ENCODE measurements at places on chromosomes 11 and 22.

DNA sequence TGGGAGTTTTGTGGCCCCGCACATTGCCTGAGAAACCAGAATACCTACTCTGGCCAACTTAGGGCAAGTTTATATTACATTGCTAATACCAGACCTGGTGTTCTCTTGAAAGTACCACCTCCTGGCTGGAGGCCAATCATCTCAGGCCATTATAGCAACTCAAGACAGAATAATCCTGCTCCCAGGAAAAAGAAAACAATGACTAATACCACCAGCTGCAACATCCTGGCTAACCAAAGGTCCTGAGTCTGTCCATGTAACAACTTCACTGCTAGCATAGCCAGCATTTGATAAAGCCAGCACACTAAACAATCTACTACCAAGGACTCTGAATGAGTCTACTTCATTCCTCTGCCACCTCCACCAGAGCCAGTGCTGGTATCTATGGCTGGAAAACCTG lies 1298.7 kb upstream of the CNTN5 start:
- DNase-seq, result peak; percentile 88

GRCh38 chr11:120722524-120722923 lies 211.0 kb downstream of the GRIK4 start:
- no peak for DNase-seq

DNA sequence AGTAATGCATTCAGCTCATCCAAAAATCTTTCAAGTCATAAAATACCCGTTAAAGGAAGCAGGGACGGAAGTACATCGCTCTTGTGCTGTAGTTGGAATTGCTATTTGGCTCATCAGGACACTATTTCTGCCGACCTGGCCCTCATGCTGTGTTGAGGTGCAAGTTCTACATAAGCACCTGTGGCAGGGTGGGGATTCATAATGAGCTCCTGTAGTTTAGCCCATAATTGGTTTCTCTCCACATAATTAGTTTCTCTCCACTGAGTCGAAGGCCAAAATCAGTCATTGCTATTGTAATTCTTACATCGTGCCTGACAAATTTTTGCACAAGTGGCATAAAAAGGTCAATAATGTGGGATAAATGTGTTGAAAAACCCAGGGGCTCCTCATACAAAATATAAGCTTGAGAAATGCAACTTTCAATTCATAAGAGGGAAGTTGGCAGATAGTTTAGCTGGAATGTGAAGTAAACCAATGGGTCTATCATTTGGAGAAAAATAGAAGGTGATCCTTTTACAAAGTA lies 14.9 kb upstream of the ISX start:
- no peak for DNase-seq

DNA sequence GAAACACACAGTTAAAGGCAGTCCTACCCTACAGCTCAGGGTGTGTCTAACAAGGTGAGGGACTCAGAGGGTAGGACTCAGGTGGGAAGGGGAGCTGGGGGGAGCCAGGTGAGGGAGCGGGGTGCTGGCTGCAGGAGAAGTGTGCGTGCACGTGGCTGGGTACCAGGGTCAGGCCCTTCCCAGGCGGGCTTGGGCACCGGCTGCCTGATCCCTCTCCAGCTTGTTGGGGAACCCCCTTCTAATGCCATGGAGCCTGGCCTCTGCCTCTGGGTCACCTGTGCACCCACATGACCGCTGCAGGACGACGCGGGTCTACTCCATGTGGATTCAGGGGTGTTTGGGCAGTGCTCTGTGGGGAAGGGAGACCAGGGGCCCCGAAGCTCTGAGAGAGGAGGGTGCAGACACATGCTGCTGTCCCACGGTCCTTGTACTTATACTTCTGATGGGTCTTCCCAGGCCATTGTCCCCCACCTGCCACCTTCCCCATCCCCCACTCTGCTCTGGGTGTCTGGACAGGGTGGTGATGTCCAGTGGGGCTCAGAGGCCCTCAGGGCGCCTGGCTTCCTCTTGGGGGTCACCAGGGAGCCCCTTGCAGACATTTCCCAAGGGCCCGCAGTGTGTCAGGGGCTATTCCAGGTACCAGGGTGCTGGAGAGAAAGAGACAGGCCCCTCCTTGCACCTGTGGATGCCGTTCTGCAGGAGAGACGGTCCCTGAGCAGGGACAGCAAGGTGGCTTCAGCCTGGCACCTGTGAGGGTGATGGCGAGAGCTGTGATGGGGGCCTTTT lies 10.4 kb upstream of the MRGPRD start:
- no peak for DNase-seq

DNA sequence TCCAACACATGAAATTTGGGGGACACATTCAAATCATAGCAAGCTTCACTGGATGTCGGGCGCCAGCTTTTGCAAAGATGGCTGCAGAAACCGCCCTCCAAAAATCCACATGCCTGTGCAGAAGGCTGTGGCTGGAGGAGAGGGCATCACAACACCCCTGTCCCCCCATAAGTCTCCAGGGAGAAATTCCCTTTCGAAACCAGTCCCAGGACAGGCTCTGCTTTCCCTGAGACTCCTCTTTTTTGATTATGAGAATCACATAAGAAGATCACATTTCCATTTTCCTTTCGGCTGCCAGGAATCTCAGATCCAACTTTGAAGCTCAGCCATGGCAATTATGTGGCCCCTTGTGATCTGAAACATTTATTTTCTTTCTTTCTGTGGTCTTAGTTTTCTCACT lies 9.7 kb downstream of the LIF start:
- no peak for DNase-seq

DNA sequence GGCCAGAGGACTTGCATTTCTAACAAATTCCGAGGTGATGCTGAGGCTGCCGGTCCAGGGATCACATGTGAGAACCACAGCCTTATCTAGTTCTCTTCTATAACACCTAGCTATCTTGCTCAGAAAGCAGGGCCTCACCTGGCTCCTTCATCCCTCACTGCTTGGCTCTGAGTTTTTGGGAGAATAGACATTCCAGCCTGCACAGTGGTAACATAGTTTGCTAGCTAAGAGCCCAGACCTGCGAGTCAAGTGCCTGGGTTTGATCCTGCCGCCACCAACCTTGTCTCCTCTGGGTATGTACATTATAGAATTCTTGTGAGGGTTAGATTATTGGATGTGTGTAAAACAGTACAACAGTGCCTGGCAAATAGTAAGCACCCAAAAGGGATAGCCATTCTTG lies 13.5 kb upstream of the POU2AF1 start:
- no peak for DNase-seq

- DNase-seq, result no peak
Measured at GRCh38 chr11:102272047-102272824, 45.0 kb upstream of the BIRC3 start.
